ENCODE measurements at places on chromosomes 2 and 18.
A peak's percentile ranks its signal among the peaks of the same experiment; 100 is the strongest.

DNA sequence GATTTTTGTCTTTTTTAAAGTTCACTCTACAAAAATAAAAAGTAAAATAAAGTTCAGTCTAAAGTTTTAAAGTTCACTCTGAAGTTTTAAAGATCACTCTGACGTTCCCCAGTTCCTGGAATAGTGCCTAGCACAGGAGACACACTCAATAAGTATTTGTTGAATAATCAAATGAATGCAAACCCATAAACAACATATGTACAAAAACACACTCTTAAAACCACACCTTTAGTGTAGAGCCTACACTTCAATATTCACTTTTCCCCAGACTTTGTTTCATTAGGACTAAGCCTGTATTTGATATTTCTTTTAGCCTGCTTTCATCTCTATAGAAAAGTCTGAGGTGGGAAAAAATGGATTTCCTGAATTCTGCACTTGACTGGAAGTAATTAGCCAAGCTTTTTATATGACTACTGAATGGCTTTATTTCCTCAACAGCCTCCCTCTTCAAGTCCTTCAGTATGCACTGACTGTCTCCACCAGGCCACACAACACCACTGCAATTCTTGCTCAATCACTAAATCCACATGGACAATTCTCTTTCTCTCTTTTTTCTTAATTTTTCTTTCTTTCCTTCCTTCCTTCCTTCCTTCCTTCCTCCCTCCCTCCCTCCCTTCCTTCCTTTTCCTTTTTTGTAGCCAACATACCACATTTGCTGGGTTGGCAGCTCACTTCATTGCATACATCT is 104.6 kb downstream of the SS18 start:
- H3K27me3 ChIP-seq = no peaks in the 10 kb centered on the region
- no peak for DNase-seq
- H3K4me1 ChIP-seq = no peaks in the 10 kb centered on the region

DNA sequence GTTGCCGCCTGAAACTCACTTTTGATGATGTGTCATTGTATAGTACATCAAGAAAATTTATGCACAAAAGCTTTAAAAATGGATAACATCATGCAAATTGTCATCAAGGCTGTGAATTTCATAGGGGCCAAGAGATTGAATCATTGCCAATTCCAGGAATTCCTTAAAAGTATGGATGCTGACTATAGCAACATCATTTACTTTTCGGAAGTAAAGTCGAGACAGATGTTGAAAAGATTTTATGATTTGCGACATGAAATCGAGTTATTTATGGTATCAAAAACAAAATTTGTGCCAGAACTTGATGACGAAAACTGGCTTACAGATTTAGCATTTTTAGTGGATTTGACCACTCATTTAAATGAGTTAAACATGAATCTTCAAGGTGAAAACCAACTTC is 56.3 kb downstream of the ASB1 start:
- no peak overlapping the region for H3K27ac ChIP-seq
- H3K27me3 ChIP-seq = no peaks in the 10 kb centered on the region
- no peaks in the 10 kb centered on the region for H3K36me3 ChIP-seq
- no peak overlapping the region for H3K4me3 ChIP-seq

DNA sequence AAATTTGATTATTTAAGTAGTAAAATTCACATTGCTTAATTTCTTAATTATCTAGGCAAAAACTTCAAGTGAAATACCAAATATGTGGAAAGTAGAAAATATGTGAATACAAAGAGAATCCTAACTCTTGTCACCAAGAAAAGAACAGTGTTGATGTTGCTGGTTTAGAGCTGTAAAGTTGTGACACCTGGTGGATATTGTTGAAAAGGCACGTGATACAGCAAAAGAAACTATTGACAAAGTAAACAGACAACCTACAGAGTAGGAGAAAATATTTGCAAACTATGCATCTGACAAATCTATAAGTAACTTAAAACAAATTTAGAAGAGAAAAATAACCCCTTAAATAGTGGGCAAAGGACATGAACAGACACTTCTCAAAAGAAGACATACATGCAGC is 25.6 kb upstream of the ZC3H15 start:
- H3K27me3 ChIP-seq = no peaks in the 10 kb centered on the region
- DNase-seq = peak; percentile 7
- no peaks in the 10 kb centered on the region for H3K4me1 ChIP-seq

- H3K27me3 ChIP-seq = no peaks in the 10 kb centered on the region
- no peaks in the 10 kb centered on the region for H3K36me3 ChIP-seq
- H3K27ac ChIP-seq = no peak overlapping the region
- H3K4me1 ChIP-seq = no peaks in the 10 kb centered on the region
- H3K4me3 ChIP-seq = no peak overlapping the region
Observed at GRCh38 chr2:109372614-109373013, 241.2 kb downstream of the SEPTIN10 start.

GRCh38 chr2:147463881-147464520 is 380.8 kb upstream of the ACVR2A start:
- H3K27me3 ChIP-seq = no peaks in the 10 kb centered on the region
- H3K27ac ChIP-seq = no peak overlapping the region
- no peaks in the 10 kb centered on the region for H3K36me3 ChIP-seq
- DNase-seq = no peak
- H3K4me1 ChIP-seq = peaks cover 1% of the 10 kb centered on the region

- peaks cover 4% of the 10 kb centered on the region for H3K4me1 ChIP-seq
- H3K36me3 ChIP-seq = no peaks in the 10 kb centered on the region
- no peaks in the 10 kb centered on the region for H3K27me3 ChIP-seq
- no peak overlapping the region for H3K27ac ChIP-seq
- no peak for DNase-seq
Observed at GRCh38 chr2:102357937-102358336, 2.3 kb downstream of the IL18R1 start.

GRCh38 chr2:137262594-137262993 is 497.2 kb downstream of the THSD7B start:
- H3K4me1 ChIP-seq = peaks cover 2% of the 10 kb centered on the region
- no peaks in the 10 kb centered on the region for H3K36me3 ChIP-seq
- no peak overlapping the region for H3K4me3 ChIP-seq
- peak; percentile 29 for DNase-seq
- H3K27me3 ChIP-seq = no peaks in the 10 kb centered on the region

DNA sequence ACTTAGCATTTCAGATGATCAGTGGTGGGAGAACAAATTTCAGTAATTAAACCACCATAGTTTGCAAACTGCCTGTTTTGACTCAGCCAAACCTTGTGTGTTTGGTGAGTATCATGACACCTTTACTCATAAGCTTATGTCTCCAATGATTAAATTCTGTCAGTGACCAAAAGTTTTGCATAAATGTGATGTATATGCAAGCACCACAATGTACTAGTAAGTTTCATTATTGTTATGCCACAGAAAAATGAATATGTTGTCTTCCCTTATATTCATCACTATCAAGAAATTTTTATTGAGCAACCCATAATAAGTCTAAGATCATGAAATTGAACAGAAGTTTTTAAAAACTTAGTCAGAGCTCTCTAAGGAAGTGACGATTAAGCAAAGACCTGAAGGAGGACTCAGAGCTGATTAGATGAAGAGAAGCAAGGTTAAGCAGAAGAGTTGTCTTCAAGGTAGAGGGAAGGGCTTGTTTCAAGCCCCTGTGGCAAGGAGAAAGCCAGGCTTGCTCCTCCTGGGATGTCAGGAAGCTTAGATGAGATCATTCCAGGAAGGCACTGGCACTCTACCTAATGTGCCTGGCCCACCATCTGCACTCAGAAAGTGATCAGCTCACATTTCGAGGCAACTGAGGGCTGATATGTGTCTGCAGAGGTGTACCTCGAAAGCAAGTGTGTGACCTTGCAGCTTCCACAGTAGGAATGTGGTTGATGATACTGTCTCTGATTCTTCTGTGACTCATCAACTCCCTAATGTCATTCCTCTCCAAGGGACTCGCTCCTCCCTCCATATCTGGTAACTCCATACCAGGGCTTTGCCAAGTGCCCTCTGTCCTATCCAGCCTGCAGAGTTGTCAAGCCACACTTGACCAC is 54.7 kb downstream of the KCTD18 start:
- H3K4me1 ChIP-seq = no peaks in the 10 kb centered on the region
- no peak overlapping the region for H3K27ac ChIP-seq
- DNase-seq = no peak
- H3K36me3 ChIP-seq = no peaks in the 10 kb centered on the region
- H3K4me3 ChIP-seq = no peak overlapping the region

DNA sequence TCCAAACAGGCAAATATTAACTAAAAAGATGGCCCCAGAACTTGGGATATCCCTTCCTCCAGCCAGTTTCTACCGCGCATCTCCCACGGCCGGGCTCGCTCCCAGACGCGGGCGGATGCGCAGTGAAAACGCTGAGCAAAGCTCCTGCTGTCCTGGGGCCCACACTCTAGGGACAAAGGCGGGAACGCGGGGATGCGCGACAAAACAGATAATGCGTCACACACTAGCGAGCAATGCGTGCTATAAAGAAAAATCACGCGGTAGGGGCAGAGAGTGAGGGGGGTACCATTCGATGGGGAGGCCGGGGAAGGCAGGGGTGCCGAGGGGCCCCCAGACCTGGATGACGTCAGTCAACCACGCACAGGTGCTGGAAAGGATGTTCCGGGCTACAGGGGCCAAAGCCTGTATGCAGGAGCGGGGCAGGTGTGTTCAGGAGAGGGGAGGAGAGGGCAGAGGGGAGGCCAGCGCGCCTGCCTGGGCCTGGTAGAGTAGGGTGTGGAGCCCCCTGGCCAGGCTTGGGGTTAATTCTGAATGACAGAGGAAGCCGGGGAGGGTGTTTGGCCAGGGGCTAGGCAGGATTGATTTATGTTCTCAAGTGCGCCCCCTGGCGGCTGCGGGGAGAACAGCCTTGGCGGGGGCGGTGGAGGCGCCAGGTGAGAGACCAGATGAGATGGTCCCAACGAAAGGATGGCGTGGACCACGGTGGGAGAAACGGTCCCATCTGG is 14.9 kb upstream of the ITM2C start:
- no peak overlapping the region for H3K4me3 ChIP-seq
- H3K27ac ChIP-seq = no peak overlapping the region

DNA sequence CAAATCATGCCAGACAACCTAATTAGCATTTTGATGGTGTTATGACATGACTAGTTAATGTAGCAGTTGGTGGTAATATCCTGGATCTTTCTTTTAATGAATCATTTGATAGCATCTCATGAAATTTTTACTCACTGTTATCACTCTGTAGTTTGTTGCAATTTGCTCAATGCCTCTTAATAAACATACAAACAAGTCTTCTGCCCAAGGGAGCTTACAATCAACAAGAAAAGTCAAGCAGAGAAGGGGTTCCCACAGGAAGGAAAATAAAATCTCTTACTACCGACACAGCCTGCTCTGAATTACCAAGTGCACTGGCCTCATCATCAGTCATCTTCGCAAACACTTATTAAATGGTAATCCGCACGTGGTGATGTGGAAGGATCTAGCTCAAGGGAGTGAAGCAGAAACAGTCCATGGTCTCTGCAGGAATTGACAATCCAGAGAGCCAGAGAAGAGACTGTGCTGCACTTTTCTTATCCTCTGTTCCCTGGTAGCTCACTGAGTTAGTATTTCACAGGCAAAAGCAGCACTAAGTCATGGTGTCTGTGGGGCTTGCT is 263.5 kb downstream of the EPHA4 start:
- no peaks in the 10 kb centered on the region for H3K36me3 ChIP-seq
- DNase-seq = no peak
- H3K27ac ChIP-seq = no peak overlapping the region
- no peaks in the 10 kb centered on the region for H3K27me3 ChIP-seq

DNA sequence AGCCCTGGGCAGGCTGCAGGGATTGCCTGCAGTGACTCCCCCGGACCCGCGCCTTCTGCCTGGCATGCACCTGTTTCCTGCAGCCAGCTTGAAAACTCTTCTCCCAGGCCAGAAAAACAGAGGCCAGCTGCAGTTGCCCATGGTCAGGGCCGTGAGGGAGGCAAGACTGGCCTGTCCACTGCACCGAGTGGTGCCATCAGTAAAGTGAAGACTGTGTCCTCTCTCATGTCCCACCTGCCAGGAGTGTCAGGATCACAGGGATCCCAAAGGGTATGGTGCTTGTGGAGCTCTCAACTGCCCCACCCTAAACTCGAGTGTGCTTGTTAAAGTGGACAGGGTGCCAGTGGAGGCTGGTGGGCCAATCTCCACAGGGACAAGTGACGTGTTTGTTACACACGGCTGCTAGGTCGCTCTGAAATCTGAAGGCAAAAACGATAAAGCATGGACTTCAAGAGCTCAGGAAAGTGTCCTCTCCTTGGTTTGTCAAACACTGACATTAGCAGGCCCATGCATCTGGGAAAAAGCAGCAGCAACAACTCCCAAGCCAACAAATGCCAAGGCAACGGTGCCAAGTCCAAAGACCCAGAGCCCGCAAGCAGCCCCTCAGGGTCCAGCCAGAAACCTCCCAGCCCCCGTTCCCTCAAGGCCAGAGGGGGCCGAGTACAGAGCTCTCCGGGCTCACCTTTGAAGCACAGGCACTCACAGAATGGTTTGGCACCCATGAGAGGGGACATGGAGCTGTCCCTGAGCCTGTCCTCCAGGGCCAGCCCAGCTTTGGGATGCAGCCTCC is 213.2 kb downstream of the HDAC4 start:
- H3K36me3 ChIP-seq = peaks cover 3% of the 10 kb centered on the region
- no peak overlapping the region for H3K27ac ChIP-seq
- no peaks in the 10 kb centered on the region for H3K27me3 ChIP-seq
- no peaks in the 10 kb centered on the region for H3K4me1 ChIP-seq

Measured in iPS DF 6.9 (cell line).